ENCODE measurements at places on chromosomes 13 and 19.

- DNase-seq = no peak
Observed at GRCh38 chr13:71437704-71438103, 429.3 kb downstream of the DACH1 start.

- peak; percentile 43 for DNase-seq
Observed at GRCh38 chr13:45242070-45242469, 41.2 kb upstream of the KCTD4 start.

- DNase-seq = no peak
Observed at GRCh38 chr13:27965343-27965739, 3.8 kb downstream of the CDX2 start.

DNA sequence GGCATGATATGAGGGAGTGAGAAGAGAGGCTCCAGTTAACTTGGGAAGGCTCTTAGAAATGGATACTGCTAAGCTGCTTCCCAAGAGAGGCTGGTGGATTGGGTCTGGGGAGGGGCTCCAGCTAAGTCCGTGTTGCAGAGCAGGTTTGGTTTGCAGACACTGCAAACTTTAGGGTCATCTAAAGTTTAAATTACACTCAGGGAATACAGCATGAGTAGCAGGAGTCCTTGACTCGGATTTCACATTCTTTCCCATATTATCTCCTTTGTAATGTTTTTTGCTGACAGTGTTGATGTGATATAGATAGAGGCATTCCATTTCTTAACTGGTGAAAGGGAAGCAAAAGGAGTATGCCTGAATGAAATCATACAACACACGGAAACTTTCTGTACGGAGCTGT, 31.9 kb downstream of the SGCG start:
- peak; percentile 49 for DNase-seq

GRCh38 chr13:26721251-26722121, 39.1 kb downstream of the GPR12 start:
- DNase-seq = no peak

DNA sequence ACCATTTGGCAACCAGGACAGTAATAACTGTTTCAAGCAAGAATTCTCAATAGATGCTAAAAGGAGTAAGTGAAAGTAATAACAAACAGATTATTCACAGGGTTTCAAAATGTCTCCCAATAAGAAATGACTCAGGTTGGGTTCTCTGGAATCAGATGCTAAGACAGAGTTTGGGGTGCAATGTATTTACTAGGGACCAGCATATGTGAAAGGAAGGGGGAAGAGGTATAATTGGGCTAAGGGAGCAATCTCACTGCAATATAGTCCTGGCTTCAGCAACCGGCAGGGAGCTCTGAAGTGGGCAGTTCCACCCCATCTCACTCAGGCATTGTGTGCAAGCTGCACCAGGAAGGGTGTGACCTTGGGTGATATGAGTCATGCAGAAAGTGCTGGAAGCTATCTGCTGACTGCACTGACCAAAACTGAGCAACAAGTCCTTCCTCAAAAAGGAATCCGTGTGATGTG, 23.4 kb downstream of the ZDHHC20 start:
- peak; percentile 45 for DNase-seq

GRCh38 chr13:45538382-45538781, 73.6 kb downstream of the COG3 start:
- DNase-seq = no peak

Data from fibroblast of skin of scalp (primary cell).